ENCODE measurements at places on chromosomes 12 and 14.
A peak's percentile ranks its signal among the peaks of the same experiment; 100 is the strongest.

DNA sequence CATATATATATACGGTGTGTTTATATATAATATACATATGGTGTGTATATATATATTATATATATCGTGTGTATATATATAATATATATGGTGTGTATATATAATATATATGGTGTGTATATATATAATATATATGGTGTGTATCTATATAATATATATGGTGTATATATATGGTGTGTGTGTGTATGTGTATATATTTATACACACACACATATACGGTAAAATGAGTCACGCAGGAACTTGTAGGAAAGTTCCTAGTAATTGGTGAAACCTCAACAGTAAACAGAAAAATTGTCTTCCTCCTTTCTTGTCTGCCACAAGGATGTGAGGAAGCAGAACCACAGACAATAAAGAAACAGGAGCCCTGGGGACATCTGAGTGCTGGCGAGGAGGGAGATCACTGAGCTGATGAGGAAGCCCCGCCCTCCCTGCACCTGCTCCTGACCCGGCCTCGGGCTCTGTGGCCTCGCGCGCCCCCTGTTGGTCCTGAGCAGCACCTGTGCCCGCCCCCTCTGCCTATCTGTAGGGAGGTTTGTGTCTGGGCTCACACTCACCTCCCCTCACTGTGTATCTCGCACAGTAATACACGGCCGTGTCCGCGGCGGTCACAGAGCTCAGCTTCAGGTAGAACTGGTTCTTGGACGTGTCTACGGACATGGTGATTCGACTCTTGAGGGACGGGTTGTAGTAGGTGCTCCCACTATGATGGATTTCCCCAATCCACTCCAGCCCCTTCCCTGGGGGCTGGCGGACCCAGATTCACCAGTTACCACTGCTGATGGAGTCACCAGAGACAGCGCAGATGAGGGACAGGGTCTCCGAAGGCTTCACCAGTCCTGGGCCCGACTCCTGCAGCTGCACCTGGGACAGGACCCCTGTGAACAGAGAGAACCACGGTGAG is 1079.4 kb downstream of the TMEM121 start:
- DNase-seq = peak; percentile 58

- peak; percentile 75 for DNase-seq
Observed at GRCh38 chr14:21106176-21106497, 5.3 kb downstream of the TMEM253 start.

DNA sequence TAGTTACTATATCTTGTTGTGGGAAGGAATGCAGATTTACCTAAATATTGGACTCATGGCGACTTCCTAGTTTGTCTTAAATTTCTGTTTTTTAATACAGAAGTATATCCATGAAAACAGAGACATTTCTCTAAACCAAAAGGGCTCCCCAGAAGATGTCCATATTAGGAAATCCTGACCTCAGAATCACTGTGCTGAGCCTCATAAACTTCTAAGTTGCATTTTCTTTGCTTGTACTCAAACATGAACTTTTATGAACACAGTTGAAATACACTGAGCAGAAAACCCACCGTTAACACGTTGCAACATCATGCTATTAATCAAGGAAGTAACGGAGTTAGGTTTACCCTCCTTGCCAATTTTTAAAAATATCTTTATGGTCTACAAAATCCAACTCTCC is 42.9 kb upstream of the NR2C1 start:
- DNase-seq = no peak

- DNase-seq = no peak
Observed at GRCh38 chr12:30357766-30358490, 337.7 kb downstream of the IPO8 start.

GRCh38 chr12:110943373-110943772 is 23.0 kb upstream of the MYL2 start:
- no peak for DNase-seq

DNA sequence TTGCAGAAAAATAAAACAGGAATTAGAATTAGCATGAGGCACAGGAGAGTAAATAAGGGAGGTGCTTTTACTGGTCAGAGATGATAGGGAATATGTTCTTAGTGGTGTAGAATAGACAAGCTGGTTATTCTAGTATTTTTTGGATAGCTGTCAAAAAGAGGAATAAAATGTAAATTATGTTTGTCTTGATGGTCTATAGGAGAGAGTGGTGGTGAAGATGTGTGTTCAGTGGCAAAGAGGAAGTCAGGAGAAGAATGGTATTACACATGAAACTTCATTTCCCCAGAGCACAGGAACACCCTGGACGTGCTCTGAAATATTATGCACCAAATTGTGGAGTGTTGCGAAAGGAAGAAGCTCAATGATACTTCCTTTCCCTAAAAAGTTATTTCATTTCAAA is 27.8 kb downstream of the MUCL1 start:
- DNase-seq = peak; percentile 60

DNA sequence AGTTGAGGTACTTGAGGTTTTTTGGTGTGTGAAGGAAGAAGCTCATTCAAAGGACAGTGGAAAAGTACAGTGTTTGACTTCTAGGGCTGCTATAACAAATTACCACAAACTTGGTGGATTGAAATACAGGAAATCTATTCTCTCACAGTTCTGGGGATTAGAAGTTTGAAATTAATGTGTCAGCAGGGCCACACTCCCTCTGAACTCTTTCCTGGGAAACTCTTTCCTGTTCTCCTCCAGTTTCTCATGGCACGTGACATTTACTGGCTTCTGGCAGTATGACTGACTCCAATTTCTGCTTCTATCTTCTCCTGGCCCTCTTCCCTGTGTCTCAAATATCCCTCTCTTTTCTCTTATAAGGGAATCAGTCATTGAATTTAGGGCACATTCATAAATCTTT is 160.2 kb downstream of the CCDC91 start:
- DNase-seq = no peak

DNA sequence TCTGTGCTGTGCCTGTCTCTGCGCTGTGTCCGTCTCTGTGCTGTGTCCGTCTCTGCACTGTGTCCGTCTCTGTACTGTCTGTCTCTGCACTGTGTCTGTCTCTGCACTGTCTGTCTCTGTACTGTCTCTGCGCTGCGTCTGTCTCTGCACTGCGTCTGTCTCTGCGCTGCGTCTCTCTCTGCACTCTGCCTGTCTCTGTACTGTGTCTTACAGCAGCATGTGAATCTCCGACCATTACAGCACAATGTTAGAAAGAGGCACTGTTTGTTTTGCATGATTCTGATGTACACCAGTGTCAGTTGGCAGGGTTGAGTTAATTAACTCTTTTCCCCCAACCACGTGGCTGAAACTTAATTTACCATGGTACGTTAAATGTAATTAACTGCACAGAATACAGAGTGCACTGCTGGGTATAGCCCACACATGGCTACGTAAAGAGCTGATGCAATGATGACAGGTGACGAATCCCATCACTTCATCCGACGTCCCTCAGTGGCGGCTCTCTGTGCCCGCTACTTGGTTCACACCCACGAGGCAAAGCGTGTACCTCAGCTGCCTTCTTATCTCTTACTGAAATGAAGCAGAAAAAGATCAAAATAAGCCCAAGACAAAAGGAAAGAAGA is 127.7 kb upstream of the SFSWAP start:
- no peak for DNase-seq

Data from suppressor macrophage treated with lipopolysaccharide for 1 hour (primary cell).